Mucosa of gallbladder (tissue), 1 donor: ENCODE measurements at places on chromosomes 6 and 20.

DNA sequence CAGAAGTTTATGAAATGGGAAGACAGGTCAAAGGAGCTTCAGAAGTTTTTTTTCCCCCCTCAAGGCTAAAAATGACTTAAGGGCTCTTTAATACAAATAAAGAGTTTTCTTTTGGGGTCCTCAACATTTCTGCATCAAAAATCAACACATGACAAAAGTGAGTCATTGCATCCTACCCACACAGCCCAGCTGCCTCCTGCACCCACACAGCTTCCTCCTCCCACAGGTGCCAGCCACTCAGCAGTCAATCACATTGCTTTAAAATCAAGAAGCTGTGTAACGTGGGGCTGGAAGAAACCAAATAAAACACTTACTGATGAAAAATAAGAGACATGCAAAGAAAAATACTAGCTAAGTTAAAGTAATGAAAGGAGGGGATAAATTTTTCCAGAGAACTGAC is 68.5 kb downstream of the MAP3K5 start:
- DNase-seq, result no peak

DNA sequence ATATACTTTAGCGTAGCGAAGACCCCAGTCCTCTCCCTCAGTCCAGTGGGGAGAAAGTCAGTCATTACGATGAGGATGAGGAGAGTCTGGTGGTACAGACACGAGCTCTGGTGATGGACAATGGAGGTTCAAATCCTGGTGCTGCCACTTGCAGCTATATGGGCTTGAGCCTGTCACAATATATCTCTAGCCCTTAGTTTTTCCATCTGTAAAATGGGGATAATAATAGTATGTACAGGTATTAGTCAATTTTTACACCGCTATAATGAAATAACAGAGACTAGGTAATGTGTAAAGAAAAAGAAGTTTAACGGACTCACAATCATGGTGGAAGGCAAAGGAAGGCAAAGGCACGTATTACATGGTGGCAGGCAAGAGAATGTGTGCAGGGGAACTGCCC is 237.9 kb downstream of the BCAS1 start:
- DNase-seq, result no peak

DNA sequence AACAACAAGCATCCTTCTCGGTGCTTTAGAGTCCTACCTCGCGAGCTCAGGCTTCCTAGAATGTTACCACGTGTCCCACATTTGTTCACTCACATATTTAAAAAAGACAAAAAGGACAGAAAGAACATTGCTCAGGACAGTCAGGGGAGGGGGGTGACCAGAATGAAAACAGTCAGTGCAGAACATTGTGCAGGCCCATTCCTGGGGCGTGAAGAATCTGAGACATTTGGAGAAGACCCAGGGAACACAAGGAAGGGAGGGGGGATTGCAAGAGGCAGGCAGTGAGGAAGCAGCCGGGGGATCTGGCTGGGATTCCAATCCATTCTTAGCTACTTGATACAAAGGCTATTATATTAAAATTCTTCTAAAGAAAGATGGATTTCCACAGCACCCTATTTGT is 270.4 kb upstream of the CITED2 start:
- peak; percentile 52 for DNase-seq

DNA sequence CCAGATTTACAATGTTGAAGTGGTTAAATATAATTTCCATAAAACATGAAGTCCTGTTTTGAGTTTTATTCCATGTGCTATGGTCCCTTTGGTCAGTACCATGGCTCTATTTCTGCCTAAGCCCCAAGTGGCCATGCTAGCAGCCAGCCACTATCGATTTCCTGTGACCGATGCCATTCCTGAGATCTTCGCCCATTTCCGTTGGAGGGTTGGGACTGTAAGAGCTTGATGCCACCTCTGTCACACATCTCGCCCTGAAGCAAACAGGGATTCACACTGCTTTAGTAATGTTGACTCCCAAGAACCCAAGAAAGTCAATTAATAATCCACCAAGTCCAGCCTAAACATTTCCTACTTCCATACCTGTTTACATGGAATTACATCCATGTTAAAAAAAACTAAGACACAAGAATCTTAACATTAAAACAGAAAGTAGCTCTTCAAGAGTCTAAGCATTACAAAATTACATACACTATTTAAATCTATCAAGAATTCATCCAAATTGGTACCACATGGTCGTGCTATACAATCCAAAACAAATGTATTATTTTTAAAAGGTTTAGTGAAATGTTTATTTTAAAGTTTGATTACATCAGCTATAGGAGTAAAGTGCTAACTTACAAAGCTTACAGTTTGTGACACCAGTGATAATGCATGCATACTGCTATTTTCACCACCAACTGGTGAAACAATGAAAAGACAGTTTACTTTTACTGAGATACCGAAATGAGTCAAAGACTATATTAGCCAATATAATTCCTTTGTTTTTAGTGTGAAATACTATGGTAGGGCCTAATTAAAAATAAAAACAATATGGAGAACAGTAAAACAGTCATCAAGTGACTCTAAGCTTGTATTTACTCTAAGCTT is 2.5 kb downstream of the RBM39 start:
- peak; percentile 25 for DNase-seq

GRCh38 chr6:159874435-159874834 is 16.4 kb upstream of the MAS1 start:
- DNase-seq, result no peak

- DNase-seq, result no peak
These were observed 46.1 kb downstream of the POU3F2 start for GRCh38 chr6:98880486-98880885.

- DNase-seq, result peak; percentile 93
These were observed 156.9 kb downstream of the VEGFA start for GRCh38 chr6:43926634-43927531.

GRCh38 chr20:18688676-18689075 is 100.8 kb downstream of the DTD1 start:
- no peak for DNase-seq

- no peak for DNase-seq
These were observed 467.5 kb downstream of the PRKN start for GRCh38 chr6:162260027-162260426.

DNA sequence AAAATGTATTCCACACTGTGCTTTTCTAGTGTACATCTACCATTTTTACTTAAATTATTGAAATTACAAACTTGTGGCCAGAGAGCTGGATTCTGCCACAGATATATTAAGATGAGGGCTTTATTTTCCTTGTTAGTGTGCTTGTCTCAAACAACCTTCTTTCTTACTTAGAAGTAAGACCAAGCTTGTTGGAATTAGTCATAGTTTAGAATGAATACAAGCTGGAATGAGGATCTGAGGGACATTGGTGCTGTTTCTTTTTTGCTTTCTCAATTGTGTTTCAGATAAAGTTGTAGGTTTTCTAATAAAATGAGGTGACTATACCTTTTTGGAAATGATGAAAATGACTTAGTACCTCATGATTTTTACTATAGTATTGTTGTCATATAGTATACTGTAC is 40.3 kb downstream of the UBR2 start:
- no peak for DNase-seq

DNA sequence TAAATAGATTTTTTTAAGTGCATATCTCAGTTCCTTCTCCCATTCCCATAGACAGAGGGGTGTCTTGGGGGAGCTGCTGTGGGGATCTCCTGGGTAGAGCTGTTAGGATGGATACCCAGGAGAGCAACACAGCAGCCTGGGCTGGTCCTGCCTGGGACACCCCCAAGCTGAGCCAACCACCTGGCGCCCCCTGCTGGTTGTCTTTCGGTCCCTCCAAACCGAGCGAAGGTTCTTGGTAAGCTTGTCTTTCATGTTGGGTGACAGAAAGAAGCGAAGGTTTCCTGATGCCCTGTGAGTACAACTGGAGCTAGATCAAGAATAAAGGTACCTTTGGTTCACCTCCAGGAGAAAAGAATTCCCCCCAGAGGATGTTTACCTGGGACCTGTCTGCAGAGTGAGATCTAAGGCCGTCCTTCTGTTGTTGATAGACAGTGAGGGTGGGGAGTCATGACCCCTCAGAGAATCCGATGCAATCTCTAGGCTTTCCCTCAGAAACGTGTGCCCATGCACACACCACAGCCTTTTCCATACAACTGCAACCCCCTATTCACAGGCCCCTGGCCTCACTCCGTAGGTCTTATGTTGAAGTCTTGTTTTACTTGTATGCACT is 50.8 kb downstream of the SNX9 start:
- DNase-seq, result peak; percentile 67

- no peak for DNase-seq
These were observed 1.3 kb downstream of the C6orf89 start for GRCh38 chr6:36886950-36887618.

DNA sequence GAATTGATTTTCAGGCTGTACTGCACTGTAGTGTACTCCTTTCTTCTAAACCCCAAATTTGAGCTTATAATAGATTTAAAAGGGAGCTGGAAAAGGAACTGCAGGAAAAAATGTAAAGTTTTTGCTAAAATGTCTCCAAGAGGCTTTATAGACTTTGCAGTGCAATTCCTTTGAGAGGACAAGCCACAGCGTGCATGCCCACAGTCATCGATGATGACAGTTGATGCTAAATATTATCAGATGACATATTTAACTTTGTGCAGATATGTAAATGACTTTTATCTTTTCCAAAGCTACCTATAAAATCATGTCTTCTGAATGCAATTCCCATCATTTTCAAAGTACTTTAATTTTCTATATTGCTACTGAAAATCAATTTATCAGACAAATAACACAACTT is 24.3 kb upstream of the HDGFL1 start:
- DNase-seq, result no peak

- DNase-seq, result no peak
These were observed 126.7 kb downstream of the AIG1 start for GRCh38 chr6:143187238-143187923.

GRCh38 chr6:56156643-56157042 is 90.7 kb downstream of the COL21A1 start:
- no peak for DNase-seq

DNA sequence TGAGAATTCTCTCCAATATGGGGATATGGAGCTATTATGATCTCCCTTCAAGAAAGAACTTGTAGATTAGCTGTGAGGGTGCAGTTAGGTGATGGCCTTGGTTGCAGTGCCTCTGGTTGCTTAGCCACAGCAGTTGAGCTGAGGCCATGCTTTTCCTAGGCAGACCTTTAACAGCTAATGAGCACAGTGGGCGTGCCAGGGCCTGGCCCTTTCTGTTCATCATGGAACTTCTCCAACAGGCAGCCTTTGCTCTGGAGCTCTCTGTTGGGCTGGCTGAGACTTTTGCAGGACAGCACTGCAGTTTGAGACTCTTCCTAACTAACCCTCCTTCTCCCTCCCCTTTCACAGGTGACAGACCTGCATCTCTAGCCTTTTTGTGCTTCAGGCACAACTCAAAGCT is 39.7 kb upstream of the TMEM170B start:
- DNase-seq, result no peak

GRCh38 chr6:100144991-100145390 is 151.0 kb upstream of the MCHR2 start:
- no peak for DNase-seq

GRCh38 chr6:88166493-88167351 is 575 bp upstream of the CNR1 start:
- DNase-seq, result no peak

- DNase-seq, result no peak
These were observed 28.3 kb downstream of the CTCFL start for GRCh38 chr20:57496592-57496991.

DNA sequence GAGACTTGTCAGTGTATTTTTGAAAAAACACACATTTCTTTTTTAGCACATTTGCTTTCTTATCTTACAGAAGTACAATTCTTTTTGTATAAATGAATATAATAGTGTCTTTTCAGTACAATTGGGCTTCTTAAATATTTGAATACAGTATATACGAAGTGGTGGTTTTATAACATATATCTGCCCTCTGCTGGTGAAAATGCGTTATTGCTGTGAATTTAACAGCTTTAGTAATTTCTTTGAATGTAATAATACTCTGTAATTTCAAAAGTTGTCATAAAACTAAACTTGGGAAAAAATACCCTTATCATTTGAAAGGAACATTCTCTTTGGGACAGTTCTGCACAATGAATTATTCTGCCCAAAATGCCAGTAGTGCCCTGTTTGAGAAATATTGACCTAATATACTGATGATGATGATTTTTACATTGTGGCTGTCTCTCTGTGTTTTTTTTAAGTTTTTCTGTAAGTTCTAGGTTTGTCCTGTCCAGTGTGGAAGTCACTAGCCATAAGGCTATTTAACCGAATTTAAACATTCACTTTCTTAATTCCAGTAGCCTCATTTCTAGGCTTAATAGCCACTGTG is 19.0 kb downstream of the SMAP1 start:
- DNase-seq, result no peak

- no peak for DNase-seq
These were observed 91.4 kb upstream of the AFDN start for GRCh38 chr6:167735084-167735950.

DNA sequence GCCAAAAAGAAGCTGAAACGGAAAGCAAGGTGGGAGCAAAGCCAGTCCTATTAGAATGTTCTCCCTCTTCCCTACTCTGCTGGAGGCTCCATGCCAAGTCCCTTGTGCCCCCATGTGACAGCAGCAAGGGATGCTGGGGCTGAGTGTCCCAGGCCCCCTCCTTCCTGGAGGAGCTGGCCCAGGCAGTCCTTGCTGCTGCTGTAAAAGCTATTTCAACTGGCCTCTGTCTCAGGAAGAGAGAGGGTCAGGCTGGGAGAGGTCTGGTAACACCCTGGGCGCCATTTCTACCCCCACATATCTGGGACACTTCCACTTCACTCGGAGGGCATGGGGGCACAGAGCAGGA is 25.0 kb downstream of the TTBK1 start:
- no peak for DNase-seq

- DNase-seq, result no peak
These were observed 26.4 kb downstream of the AFG1L start for GRCh38 chr6:108321253-108321747.

- no peak for DNase-seq
These were observed 242.0 kb downstream of the TBXT start for GRCh38 chr6:165925474-165926156.

GRCh38 chr6:160131636-160132296 is 10.2 kb downstream of the SLC22A1 start:
- no peak for DNase-seq

DNA sequence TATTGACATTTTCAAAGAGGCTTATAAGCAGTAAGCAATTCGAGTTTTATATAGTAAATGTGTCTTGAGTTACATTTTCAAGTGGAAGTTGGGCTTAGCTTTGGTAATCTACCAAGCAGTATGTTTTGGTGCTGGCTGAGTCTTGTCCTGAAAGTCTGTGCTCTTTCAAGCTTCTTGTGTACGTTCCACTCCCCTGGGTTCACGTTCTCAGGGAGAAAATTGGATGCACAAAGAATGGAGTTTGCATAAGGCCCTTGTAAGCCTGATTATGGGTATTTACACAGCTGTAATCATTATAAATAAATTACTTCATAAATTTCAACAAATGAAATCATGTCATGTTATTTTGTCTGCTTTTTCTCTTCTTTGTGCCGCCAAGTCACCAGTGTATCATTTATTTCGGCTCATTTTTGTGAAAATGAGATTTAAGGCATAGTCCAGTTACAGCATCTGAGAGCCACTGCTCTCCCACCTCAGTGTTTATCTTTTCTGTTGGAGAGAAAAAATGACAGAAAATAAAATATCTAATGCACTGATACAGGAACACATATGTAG is 262.5 kb downstream of the BTBD3 start:
- peak; percentile 14 for DNase-seq
